ENCODE measurements at places on chromosomes 5 and 9.

GRCh38 chr5:158324236-158324635, 465.3 kb upstream of the CLINT1 start:
- DNase-seq = no peak

- no peak for DNase-seq
These were observed 61.4 kb downstream of the KIF24 start for GRCh38 chr9:34267660-34268059.

GRCh38 chr9:9961487-9961886, 651.3 kb downstream of the PTPRD start:
- DNase-seq = peak; percentile 6

GRCh38 chr5:34715711-34716110, 59.6 kb downstream of the RAI14 start:
- peak; percentile 71 for DNase-seq

- no peak for DNase-seq
These were observed 10.6 kb upstream of the SLC25A48 start for GRCh38 chr5:135823881-135824280.

DNA sequence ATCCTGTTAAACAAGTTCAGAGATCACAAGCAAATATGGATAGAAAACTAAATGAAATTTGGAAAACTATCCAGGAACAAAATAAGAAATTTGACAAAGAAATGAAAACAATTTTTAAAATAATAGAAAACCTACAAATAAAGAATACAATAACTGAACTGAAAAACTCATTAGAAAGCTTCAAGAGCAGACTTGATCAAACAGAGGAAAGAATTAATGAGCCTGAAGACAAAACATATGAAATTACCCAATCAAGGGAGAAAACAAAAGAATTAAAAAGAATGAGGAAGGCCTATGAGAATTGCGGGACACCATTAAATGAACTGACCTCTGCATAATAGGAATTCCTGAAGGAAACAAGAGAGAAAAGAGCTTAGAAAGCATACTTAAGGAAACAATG, 39.8 kb upstream of the TNPO1 start:
- no peak for DNase-seq

GRCh38 chr9:137431416-137431931, 8.3 kb downstream of the NOXA1 start:
- no peak for DNase-seq

GRCh38 chr9:104027295-104027694, 66.8 kb upstream of the SMC2 start:
- DNase-seq = no peak

GRCh38 chr5:118459490-118459889, 528.9 kb downstream of the DTWD2 start:
- no peak for DNase-seq

DNA sequence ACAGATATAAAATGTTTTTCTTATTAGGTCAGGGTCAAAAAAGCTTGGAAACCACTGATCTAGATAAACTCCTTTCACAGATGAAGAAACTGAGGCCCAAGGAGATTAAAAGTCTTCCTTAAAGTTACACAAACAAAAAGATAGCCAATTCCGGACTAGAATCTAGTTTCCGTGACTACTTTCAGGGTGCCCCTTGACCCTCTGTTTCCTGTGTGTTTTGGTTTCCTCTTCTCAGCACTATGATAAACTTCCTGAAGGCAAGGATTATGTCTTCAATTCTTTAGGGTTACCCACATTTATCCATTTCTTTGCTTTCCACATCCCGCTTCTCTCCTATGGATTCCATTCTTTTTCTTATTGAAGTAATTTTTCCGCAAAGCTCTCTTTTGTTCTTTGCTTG, 83.1 kb downstream of the ADAMTS12 start:
- no peak for DNase-seq

DNA sequence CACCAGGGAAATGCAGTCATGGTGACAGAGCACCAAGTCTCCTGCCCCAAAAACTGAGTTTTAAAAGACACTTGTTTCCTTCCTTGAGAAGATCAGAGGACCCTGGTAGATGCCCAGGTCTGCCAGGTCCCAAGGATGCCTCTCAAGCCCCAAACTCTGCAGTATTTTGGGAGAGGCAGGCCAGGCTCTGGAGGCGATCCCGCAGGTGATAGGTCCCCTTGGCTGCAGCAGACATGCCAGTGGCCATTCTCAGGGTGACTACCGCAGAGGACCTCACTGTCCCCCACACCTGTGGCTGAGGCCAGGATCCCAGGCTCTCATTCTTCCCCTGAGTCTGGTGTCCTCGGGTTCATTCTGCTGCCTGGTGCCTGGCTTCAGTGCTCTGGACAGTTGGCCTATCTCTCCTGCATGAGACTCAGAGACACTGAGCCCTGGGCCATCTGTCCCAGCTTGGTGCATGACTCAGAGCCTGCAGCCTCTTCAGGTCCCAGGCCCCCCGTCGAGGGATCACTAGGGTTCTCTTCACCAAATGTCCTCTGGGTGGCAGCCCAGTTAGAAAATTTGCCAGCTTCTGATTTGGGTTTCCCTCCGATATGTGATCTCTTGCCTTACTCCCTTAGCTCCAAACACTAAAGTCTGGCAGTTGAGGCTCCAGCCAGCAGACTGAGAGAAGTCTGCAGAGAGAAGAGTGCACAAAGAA, 59.7 kb upstream of the GARNL3 start:
- peak; percentile 37 for DNase-seq

- DNase-seq = no peak
These were observed 19.3 kb upstream of the RAPGEF1 start for GRCh38 chr9:131759017-131759647.

DNA sequence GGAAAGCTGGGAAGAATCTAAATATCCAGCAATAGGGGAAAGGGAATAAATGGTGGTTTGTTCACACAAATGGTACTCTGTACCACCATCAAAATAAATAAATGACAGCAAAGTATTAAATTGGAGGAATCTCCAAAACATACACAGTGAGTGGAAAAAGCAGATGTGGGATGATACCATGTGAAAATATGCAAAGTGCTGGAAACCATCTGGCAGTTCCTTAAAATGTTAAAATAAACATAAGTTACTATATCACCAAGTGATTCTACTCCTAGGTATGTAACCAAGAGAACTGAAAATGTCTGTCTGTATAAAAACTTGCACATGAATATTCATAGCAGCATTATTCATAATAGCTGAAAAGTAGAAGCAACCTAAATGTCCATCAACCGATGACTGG, 41.9 kb upstream of the TEX48 start:
- DNase-seq = no peak

DNA sequence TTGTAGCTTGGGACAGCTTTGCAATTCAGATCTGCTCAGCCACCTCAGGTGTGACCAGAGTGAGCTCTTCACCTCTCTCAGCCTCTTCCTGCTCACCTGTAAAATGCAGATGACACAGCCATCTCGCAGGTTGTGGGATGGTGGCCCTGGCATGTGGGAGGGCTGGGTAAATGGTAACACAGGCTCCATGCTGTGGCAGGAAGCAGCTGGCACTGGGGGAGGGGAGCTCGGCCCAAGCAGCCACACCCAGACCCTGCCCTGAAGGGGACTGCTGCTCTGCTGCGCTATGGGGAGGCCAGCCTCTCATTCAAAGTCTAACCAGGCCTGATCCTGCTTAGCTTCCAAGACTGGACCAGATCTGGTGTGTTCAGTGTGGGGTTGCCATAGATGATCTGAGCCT, 24.1 kb downstream of the PHF2 start:
- DNase-seq = no peak

DNA sequence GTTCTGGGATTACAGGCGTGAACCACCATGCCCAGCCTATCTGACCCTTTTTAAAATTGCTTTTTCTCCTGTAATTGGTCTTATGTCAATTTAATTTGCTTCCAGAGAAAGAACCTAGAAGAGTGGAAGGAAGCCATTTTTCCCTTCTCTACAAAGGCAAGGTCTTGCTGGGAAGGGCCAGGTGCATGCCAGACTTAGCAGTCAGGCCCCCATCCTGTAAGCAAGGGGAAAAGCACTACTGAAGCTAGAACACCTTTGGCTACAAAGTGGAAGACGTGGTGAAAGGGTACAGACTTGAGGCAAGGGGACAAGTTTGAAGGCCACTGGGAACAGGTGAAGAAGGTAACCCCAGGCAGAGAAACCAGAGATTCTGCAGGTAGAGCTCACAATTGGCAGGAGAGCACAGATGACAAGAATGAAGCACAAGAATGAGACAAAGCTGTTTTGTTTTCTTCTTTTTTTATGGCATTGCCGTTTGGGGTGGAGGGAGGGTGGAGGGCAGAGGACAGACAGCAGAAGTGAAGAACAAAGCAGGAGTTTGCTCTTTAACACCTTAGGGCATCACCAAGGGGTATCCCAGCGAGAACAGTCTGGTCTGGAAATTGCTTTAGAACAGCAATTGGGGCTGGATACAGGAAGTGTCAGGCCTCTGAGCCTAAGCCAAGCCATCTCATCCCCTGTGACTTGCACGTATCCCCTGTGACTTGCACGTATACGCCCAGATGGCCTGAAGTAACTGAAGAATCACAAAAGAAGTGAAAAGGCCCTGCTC, 72.9 kb downstream of the SERINC5 start:
- no peak for DNase-seq

DNA sequence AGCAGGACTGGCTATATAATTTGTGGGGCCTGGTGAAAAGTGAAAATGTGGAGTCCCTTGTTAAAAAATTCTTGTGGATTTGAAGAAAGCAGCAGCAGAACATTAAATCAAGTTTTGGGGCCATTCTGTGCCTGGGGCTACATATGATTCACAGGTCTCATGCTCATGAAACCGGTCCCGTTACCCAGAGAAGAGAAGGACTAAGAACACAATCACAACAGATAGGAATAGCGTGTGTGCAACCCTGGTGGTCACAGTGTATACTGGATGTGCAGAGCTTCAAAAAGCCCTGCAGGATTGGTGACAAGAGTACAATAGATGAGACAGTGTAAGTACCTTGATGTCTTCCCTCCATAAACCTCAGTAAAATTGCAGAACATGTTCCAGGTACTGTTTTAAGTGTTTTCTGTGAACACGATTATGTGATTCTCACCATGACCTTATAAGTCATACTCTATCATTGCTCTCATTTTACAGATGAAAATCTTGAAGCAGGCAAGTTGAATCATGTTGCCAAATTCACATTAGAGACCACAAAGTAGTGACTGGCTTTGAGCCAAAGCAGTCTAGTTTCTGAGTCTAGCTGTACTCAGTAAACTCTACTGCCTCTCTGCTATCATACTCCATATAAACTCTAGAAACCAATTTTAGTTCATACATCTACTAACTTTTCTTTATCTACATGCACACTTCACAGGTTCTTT, 636.5 kb downstream of the TAF11L14 start:
- DNase-seq = no peak

- peak; percentile 41 for DNase-seq
These were observed 64.9 kb upstream of the ELL2 start for GRCh38 chr5:96026406-96027041.

DNA sequence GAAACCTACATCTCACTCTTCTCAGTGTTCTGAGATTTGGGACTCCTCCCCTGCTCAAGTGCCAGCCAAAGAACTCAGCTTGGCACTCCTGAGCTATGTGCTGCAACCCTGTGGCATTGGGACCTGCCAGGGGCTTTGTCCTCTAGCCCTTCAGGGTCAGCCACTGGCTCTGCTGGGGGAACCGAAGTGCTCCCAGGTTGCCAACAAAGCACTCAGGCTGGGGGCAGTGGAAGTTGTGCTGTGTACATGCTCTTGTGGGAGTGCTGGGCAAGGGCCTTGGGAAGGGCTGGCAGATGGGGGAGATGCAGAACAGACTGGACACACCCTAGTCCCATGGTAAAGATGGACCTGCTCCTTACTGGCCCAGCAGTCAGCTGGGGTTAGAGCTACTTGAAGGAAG, 498.6 kb downstream of the CAAP1 start:
- no peak for DNase-seq

- peak; percentile 23 for DNase-seq
These were observed 64.4 kb upstream of the PCAT7 start for GRCh38 chr9:94490465-94490864.

GRCh38 chr9:30661925-30662324, 1722.5 kb upstream of the ACO1 start:
- no peak for DNase-seq

GRCh38 chr9:20775683-20776082, 91.6 kb downstream of the FOCAD start:
- no peak for DNase-seq

DNA sequence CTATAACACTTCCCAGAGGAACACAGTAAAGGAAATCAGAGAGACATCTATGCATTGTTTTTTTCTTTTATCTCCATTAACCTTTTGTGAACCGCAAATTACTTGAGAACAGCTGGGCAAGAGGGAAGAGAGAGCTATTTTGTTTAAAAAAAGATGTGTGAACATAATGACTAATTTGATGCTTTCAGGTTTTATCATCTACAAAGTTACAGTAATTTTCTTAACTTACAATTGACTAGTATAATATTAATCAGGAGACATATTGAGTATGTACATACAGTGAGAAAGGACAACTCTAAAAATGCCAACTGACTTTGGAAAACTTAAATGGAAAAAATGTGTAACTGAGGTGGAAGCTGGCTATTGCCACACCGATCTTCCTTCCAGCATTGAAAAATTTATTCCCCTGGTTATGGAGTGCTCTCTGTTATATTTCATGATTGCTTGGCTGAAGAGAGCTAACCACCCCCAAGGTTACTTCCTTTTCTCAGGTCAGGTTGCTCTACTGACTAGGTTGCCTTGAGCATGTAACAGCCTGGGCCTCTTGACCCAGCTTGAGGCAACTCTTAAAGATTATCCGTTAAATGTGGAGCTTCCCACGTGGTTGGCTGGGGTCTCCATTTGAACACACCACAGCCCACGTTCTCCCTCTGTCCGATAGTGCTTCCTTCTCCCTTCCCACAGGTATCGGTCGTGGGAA, 62.6 kb upstream of the C6 start:
- no peak for DNase-seq
